ENCODE measurements at places on chromosomes 1 and 21.

DNA sequence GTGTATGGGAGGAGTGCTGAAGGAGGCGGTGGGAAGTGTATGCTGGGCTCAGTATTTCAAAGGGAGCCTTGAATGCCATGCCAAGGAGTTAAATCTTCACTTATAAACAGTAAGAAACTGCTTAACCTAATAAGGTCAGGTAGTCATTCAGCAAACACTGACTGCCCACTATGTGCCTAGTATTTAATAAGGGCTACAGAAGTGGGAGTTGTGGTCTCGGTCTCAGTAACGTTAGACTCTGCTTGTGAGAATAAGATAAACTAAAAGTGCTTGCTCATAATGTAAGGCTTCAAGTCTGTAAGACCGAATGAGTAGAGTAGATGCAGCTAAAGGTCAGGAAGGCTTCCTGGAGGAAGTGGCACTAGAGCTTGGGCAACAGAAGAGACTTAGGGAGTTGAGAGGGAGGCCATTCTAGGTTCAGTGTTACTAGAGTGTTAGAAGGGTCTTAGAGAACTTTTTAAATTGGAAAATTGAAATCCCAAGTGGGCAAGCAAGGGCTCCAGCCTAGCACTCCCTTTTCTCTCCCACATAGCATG lies 6.0 kb downstream of the MARCKSL1 start:
- DNase-seq = no peak

GRCh38 chr1:115665319-115666096 lies 23.7 kb downstream of the VANGL1 start:
- no peak for DNase-seq

DNA sequence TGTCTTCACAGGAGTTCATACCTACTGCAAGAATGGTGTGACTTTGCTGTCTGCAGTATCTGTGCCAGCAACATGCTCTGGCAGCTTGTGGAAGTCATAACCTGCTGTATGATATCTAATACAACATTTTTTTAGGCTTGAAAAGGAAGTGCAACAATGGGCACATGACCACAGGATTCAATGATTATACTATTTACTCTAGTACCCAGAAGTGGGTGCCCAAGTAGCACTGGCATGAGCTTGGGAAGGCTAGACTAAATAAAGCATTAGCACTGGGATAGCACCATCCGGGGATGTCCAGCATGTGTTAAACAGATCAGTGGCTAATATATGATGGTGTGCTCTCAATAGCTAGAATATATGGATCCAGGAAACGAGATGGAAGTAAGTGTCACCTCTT lies 98.6 kb upstream of the PDE4B start:
- no peak for DNase-seq

- DNase-seq = no peak
These were observed 11.8 kb downstream of the INAVA start for GRCh38 chr1:200906491-200906890.

- DNase-seq = no peak
These were observed 107.2 kb upstream of the EDEM3 start for GRCh38 chr1:184861755-184862336.

DNA sequence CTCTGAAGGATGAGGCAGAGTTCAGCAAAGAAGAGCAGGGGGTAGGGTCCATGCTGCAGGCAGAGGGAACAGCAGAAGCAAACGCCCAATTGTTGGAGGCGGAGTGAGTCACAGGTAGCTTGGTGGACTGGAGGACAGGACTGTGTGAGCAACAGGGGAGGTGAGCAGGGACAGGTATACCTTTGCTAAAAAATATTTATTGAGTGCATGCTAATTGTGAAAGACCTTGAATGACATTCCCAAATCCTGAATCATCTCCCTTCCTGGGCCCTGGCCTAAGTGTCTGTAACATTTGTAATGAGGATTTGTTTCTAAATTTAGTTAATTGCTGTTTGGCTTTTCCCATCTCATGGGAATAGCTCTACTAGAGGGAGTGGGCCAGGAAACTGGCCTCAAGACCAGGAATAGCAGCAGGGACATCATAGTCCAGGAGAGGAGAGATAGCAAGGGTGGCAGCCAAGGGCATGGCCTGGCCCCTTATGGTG lies 123.7 kb downstream of the FOXD2 start:
- DNase-seq = no peak

GRCh38 chr21:9758888-9759287 lies 762.5 kb upstream of the TPTE start:
- no peak for DNase-seq

DNA sequence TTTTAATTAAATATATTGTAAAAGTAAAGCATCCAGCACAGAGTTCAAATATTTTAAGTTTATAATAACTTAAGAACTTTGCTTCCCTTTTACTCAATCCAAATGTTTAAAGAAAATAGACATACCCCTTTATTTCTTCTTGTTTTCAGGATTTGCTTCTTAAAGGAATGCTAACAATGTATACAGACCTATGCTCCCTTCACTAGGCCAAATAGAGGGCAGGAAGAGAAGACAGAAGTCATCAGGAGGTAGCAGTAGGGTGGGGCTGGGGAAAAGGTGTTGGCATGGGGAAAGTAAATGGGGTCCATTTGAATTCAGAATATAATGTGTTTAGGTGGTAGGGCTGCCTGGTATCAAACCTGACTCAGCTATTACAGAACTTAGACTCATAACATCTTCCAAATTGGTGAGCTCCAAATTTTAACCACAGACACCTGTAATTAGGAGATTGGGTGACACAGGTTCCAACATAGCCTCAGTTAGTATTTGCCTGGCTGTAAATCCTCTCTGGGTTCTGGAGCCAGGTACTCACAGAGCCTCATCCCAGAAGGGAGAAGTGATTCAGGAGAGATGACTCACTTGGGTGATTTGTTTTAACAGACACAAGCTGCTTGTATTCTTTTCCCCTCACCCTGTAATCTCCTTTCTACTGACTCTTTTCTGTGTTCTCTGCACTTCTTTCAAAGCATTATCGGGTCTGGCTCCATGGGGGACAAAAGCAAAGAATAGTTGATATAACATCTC lies 60.1 kb upstream of the DUSP10 start:
- no peak for DNase-seq
